ENCODE measurements at places on chromosomes 13 and 19.

- no peak for DNase-seq
These were observed 1078.9 kb downstream of the SLITRK1 start for GRCh38 chr13:82803341-82803740.

DNA sequence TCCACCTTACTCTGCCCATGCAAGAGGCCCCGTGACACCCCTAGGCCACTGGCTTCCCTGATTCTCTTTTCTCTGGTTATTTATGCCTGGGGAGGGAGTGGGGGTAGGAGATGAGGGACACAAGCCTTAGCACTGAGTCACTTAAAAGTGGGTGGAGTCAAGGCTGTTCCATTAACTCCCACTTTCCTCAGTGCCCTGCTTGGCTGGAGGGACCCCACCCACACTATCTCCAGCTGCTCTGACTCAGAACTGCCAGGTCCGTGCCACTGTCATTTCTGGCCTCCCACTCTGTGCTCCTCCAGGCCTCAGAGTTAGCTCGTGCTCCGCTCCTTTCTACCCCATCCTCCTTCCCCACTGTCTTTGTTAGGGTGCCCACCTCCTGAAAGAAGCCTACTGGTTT, 113.4 kb upstream of the UQCRFS1 start:
- no peak for DNase-seq

DNA sequence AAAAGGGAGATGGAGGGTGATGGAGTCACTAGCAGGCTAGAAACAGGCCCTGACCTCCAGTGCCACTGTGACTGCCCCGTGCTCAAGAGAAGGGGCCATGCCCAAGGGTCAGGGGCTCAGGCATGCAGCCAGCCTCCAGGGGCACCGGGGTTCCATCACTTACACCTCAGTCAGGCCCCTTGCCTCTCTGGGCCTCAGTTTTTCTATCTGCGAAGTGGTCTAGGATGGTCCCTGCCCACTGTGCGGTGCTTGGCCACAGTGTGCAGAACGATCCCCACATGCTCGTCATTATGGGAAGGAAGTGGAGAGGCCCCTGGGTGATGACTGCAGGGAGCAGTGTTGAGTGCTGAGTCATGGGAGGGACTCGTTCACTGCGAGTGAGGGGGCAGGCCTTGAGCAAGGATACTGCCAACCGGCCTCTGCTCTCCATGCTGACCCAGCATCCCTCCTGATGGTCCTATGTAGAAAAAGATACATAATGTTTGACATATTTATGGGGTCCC, 23.1 kb downstream of the TMED1 start:
- peak; percentile 60 for DNase-seq

DNA sequence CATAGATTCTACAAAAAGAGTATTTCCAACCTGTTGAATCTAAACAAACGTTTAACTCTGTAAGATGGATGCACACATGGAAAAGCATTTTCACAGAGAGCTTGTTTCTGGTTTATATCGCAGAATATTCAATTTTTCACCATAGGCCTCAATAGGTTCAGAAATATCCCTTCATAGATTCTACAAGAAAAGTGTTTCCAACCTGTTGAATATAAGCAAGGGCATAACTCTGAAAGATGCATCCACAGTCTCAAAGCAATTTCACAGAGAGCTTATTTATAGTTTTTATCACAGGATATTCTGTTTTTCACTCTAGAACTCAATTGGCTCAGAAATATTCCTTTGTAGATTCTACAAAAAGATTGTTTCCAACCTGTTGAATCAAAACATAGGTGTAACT, 1483.6 kb downstream of the UQCRFS1 start:
- DNase-seq: no peak

GRCh38 chr19:852136-853013, at the start of gene ELANE:
Gene ELANE, plus strand, starts transcription at chr19:852303. Its CDS starts 26 bp downstream, at chr19:852329.
- no peak for DNase-seq

GRCh38 chr13:45011198-45011597, 21.9 kb downstream of the GPALPP1 start:
- no peak for DNase-seq

- no peak for DNase-seq
These were observed 392 bp upstream of the ZNF548 start for GRCh38 chr19:57389194-57389729.

- DNase-seq: no peak
These were observed 268.4 kb downstream of the DLEU7 start for GRCh38 chr13:50575138-50575537.

GRCh38 chr13:78317030-78317429, 286.3 kb downstream of the POU4F1 start:
- DNase-seq: no peak

DNA sequence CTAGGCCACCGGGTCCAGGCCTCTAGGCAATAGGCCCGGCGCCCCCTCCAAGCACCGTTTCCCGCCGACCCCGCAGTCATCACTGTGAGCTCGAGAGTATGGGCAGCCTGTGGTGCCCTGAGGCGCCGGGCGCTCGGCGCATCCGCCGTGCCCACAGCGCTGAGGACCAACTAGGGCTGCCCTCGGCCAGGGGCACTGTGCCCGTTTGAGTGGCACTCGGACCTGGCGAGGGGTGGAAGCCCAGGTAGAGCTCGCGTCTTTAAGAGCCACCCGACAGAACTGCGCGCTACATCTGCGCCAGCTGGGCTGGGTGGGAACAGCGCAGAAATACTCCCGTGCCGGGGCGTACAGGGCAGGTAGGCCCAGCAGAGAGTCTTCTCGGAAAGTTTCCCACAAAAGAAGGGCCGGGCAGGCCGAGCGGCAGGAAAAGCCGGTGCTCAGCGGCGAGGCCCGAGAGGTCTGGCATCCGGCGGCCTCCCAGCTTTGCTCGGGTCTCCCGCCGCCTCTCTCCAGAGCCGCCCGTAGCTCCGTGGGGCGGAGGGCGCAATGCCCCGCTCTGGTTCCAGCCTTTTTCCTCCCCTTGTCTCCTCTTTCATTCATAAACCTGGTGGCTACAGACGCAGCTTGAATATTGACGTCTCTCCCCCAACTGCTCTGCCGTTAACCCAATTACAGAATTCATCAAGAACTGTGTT, 5.4 kb upstream of the SOX1 start:
- no peak for DNase-seq

GRCh38 chr19:50906217-50906616, 5.0 kb downstream of the KLK4 start:
- no peak for DNase-seq

DNA sequence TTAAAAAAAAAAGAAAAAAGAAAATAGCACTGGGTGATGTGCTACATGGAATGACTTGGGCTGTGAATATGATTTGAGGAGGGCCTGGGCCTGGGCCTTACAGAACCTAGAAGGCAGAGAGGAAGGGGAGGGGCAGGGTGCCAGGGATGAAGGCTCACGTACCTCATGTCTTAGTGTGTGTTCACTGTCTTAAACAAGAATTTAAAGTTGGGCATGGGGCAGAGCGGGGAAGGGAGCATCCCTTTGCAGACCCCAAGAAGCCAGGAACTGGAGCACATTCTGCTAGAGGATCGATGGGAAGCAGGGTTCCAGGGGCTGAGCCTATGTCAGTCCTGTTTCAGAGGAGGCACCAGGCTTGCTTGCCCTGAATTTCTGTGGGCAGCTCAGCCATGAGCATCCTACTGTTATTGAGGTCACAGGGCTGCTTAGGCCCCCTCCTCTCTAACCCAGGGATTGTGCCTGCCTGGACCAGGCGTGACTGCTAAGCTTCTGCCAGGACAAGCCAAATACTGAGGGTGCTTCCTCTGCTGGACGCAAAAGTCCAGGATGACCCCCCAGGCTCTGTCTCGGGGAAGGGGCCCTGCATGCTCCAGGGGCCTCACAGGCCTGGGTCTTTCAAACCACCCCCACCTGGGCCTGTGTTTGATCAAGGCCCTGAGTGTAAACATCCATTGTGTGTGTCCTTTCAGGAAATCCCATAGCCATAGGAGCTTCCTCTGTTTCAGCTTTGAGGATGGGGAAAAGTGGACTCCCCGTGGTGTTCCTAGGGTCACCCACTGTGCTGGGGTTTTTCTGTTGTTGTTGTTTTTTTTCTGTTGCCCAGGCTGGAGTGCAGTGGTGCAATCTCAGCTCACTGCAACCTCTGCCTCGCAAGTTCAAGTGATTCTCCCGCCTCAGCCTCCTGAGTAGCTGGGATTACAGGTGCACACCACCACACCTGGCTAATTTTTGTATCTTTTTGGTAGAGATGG, 4.8 kb downstream of the LSR start:
- no peak for DNase-seq

GRCh38 chr13:47076500-47076899, 179.6 kb upstream of the HTR2A start:
- DNase-seq: no peak

DNA sequence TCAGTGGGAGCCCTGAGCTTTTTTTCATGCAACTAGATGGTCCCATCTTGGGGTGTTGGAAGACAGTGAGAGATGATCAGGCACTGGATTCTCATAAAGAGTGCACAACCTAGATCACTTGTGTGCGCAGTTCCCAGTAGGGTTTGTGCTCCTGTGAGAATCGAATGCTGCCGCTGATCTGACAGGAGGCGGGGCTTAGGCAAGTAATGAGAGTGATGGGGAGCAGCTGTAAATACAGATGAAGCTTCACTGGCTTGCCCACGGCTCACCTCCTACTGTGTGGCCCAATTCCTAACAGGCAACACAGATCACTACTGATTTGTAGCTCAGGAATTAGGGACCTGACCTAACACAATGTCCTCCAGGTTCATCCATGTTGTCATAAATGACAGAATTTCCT, 43.6 kb upstream of the UBAC2 start:
- DNase-seq: no peak

- peak; percentile 49 for DNase-seq
These were observed 12.4 kb downstream of the TMEM143 start for GRCh38 chr19:48351341-48351752.

DNA sequence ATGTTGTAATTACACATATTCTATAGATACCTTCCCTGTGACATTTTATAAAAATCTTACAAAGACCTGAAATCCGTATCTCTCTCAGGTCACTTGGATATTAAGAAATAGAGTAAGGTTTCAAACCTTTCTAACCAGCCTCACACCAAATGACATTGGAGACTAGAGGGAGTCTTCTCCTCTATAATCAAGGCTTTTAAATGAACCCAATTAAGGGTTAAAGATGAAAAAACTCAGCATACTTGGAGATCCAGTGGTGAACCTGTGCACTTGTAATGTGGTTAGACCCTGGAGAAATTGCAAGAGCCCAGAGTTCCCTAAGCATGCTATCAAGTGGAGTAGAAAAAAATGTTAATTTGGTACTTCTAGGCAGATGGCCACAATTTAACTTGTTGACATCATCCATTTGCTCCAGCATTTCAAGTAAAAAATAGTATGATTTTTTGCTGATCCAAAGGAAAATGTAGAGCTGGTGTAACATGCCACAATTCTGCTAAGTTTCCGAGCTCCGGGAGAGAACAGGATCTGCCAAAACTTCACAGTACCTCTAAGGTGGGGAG, 554.1 kb upstream of the MIR17HG start:
- DNase-seq: no peak

- no peak for DNase-seq
These were observed 45.8 kb upstream of the RCBTB2 start for GRCh38 chr13:48578516-48579164.

GRCh38 chr13:27562457-27562856, 57.9 kb downstream of the LNX2 start:
- DNase-seq: no peak

DNA sequence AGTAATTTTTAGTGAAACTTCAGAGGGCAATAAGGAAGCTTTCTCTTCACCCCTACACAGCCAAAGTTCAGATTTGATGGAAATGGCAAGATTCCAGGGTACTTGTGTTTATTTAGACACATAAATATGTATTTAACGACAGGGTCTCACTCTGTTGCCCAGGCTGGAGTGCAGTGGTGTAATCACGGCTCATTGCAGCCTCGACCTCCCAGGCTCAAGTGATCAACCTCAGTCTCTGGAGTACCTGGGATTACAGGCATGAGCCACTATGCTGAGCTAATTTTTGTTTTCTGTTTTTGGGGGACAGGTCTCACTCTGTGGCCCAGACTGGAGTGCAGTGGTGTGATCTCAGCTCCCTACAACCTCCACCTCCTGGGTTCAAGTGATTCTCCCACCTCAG, 2.0 kb upstream of the SYCE2 start:
- DNase-seq: no peak

- DNase-seq: no peak
These were observed 559.0 kb downstream of the FGF9 start for GRCh38 chr13:22229916-22230315.

DNA sequence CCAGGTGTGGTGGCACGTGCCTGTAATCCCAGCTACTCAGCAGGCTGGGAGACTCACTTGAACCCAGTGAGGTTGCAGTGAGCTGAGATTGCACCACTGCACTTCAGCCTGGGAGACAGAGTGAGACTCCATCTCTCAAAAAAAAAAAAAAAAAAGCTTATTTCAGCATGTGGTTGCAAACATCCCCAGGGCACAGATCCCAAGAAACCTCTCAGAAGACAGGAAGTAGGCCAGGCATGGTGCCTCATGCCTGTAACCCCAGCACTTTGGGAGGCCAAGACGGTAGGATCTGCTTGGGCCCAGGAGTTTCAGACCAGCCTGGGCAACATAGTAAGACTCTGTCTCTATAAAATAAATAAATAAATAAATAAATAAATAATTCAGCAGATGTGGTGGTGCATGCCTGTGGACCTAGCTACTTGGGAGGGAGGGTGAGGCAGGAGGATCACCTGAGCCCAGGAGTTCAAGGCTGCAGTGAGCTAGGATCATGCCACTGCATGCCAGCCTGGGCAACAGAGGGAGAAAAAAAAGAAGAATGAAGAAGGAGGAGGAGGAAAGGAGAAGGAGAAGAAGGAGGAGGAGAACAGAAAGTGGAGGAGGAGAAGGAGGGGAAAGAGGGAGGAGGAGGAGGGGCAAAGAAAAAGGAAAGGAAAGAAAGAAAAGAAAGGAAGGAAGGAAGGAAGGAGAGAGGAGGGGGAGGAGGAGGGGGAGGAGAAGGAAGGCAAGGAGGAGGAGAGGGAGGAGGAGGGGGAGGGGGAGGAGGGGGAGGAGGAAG, 4.3 kb upstream of the LRRC8E start:
- no peak for DNase-seq

DNA sequence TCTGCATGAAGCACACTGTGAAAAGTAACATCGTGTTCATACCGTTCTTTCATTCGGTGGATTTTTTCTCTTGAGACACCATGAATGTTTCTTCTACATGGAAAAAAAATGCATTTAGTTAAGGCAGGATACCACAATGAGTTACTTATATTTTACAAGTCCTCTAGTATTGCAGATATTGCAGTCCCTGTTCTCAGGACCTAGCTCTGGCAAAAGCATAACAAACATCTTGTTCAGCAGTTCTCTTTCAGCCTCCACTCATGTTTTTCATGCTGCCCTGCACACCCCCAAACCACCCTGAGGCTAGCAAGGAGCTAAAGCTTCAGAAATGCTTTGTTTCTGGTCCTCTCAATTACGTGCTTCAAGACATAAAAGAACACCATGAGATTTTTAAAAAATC, 24.8 kb downstream of the N4BP2L1 start:
- no peak for DNase-seq

DNA sequence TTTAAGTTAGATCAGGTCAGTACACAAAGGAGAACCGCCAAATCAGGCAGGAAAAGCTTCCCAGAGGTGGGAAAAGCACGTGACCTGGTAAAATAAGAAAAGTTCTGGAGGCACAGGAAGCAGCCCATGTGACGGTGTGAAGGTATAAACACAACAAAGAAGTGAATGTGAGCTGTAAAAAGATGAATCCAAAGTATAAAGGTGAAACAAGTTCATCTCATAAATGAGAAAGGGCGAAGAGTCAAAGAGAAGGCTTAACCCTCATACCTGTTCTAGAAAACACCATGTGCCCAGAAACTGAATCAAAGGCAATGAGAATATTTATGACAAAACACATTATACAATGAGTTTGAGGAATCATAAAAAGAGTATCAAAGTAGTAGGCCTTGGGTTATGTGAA, 47.0 kb downstream of the USP12 start:
- no peak for DNase-seq

GRCh38 chr13:95956589-95957148, 96.5 kb downstream of the UGGT2 start:
- DNase-seq: no peak
